ENCODE measurements at places on chromosomes 5 and 9.

DNA sequence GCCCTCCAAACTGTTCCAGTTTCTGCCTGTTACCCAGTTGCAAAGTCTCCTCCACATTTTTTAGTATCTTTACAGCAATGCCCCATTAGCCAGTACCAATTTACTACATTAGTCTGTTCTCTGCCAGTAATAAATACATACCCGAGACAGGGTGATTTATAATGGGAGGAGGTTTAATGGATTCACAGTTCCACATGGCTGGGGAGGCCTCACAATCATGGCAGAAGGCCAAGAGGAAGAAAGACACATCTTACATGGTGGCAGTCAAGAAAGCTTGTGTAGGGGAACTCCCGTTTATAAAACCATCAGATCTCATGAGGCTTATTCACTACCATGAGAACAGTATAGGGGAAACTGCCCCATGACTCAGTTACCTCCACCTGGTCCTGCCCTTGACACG lies 600.7 kb upstream of the CDH6 start:
- DNase-seq = no peak

GRCh38 chr9:88799541-88800328 lies 191.5 kb upstream of the S1PR3 start:
- DNase-seq = no peak

- DNase-seq = no peak
Measured at GRCh38 chr5:15837551-15838289, 337.7 kb downstream of the FBXL7 start.

DNA sequence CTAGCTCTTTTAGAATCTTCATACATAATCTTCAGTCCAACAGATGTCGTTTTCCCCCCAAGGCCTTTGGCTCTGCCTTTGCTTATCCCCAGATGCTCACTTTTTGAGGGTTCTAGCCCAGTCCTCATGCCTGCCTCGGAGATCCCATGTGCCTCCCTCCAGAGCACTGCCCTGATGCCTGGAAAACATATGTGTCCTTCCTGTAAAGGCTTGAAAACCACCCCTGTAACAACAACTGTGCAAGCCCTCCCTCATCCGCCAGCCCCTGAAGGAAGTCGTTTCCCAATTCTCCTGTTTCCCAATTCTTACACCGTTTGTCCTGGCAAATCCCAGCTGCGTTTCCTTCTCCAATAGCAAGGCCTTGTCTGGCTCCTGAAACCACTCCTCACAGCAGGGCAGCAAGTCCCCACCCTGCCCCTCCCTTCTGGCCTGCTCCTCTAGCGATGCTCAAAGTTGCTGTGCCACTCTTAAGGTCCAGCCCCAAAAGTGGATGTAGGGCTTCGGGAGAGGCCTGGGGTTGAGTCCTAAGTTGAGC lies 52.2 kb downstream of the SLC36A1 start:
- no peak for DNase-seq

GRCh38 chr9:21741151-21741550 lies 61.3 kb upstream of the MTAP start:
- DNase-seq = no peak

DNA sequence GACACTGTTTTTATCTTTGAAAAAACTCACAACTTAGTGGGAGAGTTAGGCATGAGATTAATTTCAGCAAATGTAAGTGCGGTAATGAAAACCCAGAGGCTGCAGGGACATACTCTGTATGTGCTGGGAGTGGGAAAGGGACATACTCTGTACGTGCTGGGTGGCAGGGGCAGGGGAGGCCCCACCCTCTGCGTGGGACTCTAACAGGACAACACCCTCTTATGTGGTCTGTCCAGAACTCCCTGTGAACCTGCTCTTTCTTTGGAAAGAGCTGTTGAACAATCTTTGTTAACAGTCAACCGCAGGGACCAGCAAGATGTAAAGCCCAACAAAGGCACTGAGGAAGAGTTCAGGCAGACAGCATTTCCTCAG lies 2.4 kb downstream of the MLANA start:
- DNase-seq = no peak

DNA sequence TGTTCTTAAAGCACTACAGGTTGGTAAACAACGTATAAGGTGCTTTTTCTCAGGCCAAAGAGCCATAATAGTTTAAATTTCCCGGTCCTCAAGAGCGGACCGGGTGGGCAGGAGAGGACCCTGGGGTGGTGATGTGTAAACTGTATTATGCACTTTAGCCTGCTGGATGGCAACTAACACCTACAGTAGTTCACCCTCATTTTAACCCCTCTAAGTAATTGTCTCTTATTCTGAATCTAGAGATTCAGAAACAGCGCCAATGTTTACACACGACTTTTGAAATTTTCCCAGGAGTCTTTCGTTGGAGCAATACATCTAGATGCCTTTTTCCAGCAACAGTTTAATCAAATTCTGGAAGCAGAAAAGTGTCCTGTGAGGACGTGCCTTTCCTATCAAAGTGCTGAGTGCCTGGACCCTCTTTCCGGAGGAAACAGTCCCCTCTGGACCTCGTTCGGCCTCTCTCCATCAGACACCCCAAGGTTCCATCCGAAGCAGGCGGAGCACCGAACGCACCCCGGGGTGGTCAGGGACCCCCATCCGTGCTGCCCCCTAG lies 676 bp upstream of the OCLN start:
- no peak for DNase-seq
